ENCODE measurements at places on chromosomes 4 and X. TPM values are rescaled to one million over a fixed set of nuclear protein-coding genes. Genes with fewer than 3 reads are reported as not detected.

The WDR13 gene
- polyA plus RNA-seq: 90.1 TPM

The DNAAF6 gene
- polyA plus RNA-seq: not detected

The MAGEC3 gene
- polyA plus RNA-seq: not detected

The MXD4 gene
- 27.2 TPM for polyA plus RNA-seq

The CFI gene
- polyA plus RNA-seq: 5.7 TPM

The PDZD4 gene
- polyA plus RNA-seq: 2.3 TPM

The SPATA4 gene
- not detected for polyA plus RNA-seq

The GRIA2 gene
- 0.01 TPM for polyA plus RNA-seq

The TCEAL2 gene
- polyA plus RNA-seq: 1.6 TPM

The RNF212 gene
- 1.7 TPM for polyA plus RNA-seq

The MTTP gene
- polyA plus RNA-seq: 0.08 TPM

The SGCB gene
- polyA plus RNA-seq: 5.9 TPM

The HSFX3 gene
- polyA plus RNA-seq: not detected

The ARAP2 gene
- polyA plus RNA-seq: 7.4 TPM
